Suppressor macrophage treated with lipopolysaccharide for 4 hours (primary cell): ENCODE measurements at places on chromosomes 4 and X.
A peak's percentile ranks its signal among the peaks of the same experiment; 100 is the strongest.

DNA sequence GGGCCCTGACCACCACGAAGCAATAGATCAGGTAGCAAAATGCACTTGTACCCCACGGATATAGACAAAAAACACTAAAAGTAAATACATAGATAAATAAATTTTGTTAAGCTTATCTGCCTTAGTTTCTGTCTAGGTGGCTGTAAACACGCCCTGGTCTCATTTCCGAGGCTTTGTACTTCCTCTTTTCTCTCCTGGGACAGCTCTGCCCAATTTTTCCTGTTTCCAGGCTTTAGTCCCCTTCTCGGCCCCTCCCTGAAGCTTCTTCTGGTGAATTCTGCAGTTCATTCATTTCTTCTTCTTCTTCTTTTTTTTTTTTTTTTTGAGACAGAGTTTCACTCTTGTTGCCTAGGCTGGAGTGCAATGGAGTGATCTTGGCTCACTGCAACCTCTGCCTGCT, 73.4 kb upstream of the STOX2 start:
- peak; percentile 55 for DNase-seq

- DNase-seq = no peak
Measured at GRCh38 chrX:52821079-52821760, 10.1 kb downstream of the XAGE5 start.

DNA sequence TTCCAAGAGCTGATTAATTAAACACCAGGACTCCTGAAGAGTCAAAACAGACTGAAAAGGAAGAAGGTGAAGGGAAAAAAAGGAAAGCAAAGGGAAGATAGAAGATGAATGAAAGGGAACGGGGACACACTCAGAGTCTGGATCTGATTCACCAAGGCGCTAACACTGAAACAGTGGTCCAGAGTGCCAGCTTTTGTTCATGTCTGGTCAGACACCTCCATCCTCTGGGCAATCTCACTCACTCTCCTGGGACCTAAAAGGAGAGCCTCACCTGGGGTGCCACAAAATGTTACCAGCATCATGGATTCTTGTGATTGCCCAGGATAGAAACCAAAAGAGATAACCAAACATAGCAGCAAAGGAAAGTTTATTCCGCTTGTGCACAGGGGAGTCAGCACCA, 120.3 kb upstream of the AFF2 start:
- peak; percentile 1 for DNase-seq

DNA sequence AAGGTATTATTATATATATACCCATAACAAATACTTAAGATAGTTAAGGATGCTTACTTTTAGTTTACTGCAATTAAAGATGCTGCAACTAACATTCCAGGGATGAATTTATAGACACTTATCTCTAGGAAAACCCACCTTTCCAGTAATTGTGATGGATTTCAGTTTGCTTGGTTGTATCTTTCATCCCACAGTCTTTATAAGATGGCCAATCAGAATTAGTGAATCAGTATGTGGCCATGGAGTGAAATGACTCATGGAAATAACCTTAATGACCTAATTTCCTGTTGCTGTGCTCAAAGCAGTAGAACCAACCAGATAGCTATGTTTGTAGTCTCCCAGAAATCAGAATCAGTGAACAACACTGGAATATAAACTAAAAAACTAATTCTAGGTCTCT, 26.4 kb downstream of the MOSPD2 start:
- peak; percentile 38 for DNase-seq

- no peak for DNase-seq
Measured at GRCh38 chrX:1502853-1503252, 34.1 kb downstream of the P2RY8 start.

GRCh38 chrX:21374163-21374993, at the start of gene CNKSR2:
Gene CNKSR2 (plus strand): TSS chrX:21374418. CDS start chrX:21374898, 480 bp downstream.
- DNase-seq = peak; percentile 5

GRCh38 chr4:87326460-87326859, 3.8 kb upstream of the HSD17B13 start:
- no peak for DNase-seq

DNA sequence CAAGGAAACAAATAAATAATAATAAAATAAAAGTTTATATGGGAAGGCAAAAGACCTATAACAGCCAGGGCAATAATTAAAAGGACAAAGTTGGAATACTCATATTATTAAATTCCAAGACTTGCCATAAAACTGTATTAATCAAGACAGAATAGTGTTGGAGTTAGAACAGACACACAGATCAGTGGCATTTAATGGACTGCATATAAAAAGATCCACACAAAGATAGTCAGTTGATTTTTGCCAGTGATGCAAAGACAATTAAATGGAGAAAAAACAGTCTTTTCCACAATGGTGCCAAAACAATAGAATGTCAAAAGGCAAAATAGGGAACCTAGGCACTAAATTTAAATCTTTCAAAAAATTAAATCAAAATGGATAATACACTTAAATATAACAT, 587.1 kb upstream of the GRIA3 start:
- DNase-seq = no peak

DNA sequence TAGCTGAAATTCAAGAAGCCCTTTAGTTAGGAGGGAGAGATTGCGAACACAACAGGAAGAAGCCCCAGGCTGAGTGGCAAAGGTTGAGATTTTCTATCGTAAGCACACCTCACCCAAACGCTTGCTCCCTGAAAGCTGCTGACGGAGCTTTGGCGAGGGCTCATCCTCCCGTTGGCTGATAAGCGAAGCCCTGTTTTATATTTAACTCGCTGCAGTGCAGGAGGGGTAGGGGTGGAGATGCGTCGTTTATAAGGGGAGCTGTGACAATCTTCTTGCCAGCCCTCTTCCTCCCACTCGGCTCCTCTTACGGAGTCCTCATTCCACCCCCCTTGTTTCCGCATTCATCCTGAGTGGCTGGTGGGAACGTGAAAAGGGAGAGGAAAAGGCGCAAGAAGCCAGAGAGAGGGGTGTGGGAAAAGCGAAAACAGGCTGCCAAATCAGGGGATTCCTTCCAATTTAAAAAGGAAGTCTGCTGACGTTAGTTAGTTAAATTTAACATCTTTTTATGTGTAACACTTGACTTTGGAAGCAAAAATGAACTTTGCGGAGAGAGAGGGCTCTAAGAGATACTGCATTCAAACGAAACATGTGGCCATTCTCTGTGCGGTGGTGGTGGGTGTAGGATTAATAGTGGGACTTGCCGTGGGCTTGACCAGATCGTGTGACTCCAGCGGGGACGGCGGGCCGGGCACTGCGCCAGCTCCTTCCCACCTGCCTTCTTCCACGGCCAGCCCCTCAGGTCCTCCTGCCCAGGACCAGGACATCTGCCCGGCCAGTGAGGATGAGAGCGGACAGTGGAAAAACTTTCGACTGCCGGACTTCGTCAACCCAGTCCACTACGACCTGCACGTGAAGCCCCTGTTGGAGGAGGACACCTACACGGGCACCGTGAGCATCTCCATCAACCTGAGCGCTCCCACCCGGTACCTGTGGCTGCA, at the start of gene ENPEP:
Gene ENPEP, plus strand, starts transcription at position 275 of the 938 bp plus-strand sequence. Its CDS starts 260 bp downstream, at position 535.
- no peak for DNase-seq

GRCh38 chrX:66046612-66047235, 6.8 kb upstream of the VSIG4 start:
- peak; percentile 81 for DNase-seq

GRCh38 chr4:189305500-189305899, 635.2 kb upstream of the FRG1 start:
- DNase-seq = no peak

DNA sequence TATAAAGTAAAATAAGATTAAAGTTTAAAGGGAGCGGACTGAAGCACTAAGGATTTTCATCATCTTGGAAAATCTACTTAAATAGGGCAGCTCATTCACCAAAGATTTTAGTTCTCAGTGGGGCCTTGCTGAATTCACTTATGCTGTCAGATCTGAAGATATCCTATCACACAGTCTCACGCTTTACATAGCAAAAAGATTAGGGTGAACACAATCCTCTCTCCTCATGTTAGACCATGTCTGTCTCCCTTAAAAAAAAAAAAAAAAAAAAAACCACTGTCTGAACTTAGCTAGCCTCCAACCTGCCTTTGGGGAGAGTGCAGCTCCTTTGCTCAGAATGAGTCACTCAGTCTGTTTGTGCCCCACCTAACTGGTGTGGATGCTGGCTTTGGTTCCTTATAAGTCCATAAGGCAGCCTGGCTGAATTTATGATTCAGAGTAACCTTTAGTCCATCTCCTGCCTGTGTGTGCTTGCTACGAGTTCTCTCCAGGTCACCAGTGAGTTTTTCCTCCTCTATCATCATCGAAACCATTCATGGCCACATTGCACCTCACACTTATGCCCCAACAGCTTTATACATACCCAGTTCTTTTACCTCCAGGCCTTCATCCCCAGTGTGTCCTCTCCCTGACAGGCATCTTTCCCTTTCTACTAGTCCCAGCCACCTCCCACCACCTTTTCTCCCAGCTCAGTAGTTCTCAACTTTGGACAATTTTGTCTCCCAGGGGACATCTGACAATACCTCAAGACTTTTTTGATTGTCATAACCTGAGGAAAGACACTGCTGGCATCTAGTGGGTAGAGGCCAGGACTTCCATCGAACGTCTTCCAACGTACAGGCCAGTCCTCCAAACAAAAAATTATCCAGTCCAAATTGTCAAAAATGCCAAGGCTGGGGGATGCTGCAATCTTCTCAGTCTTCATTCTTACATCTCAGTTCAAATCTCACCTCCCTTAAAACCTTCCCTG, 220.7 kb upstream of the EMCN start:
- no peak for DNase-seq

DNA sequence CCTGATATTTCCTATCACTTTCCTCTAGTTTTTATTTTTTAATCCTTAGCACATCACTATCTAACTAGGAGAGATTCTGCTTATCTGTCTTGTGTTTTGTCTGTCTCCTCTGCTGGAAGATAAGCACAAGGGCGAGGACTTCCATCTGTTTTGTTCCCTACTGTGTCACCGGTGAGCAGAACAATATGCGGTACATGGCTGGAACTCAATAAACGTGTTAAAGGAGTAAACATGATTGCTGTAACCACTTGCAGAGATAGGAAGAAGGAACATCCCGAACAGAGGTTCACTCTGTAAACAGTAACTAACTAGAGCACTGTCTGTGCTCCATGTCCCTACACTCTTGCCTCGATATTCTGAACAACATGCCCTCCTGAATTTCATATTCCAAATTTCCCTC, 5.2 kb downstream of the HS3ST1 start:
- no peak for DNase-seq

DNA sequence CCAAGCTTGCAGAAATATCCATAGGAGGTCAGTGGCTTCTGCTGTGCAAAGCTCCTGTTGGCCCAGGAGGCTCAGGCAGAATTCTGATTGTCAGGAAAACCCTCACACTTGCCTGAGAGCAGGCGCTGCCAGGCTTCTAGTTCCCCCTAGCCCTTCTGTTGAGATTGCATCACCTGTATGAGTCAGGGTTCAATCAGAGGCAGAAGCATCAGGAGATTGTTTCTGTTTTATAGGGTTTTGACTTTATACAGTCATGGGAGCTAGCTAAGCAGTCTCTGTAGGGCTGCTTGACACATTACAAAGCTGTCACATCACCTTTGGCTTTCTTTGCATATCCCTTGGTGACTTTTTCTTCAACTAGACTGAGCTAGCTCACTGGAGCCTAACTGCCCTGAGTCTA, 27.8 kb downstream of the DIPK2B start:
- DNase-seq = peak; percentile 67

DNA sequence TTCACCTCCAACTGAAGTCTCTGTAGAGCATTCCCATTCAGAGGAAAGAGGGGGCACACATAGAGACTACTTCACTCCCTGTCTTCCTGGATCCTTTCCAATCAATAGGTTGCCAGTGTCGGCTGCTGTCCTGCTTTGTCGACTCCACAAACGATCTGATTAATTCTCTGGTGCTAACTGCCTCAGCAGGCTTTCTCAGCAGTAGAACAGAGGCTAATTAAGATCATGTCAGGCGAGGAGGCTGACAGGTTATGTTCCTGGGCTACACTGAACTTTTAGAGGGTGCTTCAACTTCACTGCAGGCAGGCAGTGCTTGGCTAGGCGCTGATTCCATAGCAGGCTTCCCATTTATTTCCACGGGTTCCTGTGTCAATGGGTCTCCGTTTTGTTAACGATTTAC, 79.2 kb downstream of the GRIA3 start:
- DNase-seq = no peak

- no peak for DNase-seq
Measured at GRCh38 chr4:114875630-114876029, 237.8 kb downstream of the NDST4 start.

- DNase-seq = no peak
Measured at GRCh38 chrX:124534536-124534935, 188.2 kb downstream of the SH2D1A start.

- no peak for DNase-seq
Measured at GRCh38 chrX:38986586-38986985, 185.3 kb downstream of the MID1IP1 start.

- no peak for DNase-seq
Measured at GRCh38 chr4:128455480-128455879, 167.9 kb upstream of the PGRMC2 start.

GRCh38 chr4:142648378-142648777, 197.7 kb downstream of the INPP4B start:
- DNase-seq = no peak

- DNase-seq = no peak
Measured at GRCh38 chr4:84385203-84385602, 113.9 kb downstream of the NKX6-1 start.

- peak; percentile 98 for DNase-seq
Measured at GRCh38 chr4:1300466-1301455, 11.1 kb downstream of the MAEA start.

- no peak for DNase-seq
Measured at GRCh38 chr4:81021142-81021944, 9.2 kb upstream of the BMP3 start.

DNA sequence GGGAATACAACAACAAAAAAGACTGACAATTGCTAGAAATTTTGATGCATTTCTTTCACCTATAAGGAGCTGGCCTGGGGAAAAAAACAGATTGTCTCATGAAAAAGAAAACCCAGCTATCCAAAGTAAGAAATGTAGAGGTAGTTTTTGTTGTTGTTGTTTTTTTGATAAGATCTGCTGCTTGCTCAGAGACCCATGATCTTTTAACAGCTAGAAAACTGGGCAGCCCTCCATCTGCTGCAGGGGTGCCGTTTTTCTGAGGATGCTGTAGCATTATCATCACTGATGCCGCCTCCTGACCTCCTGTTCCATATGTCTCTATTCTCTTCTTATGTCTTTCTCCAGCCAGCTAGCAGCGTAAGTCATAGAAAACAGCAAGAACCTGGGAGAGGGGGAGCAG, 98.3 kb downstream of the BMPR1B start:
- DNase-seq = no peak

GRCh38 chr4:48205107-48205506, 64.5 kb downstream of the TEC start:
- DNase-seq = peak; percentile 41

- no peak for DNase-seq
Measured at GRCh38 chr4:109009909-109010308, 247.1 kb upstream of the ETNPPL start.

- no peak for DNase-seq
Measured at GRCh38 chr4:3471098-3471760, 8.1 kb downstream of the DOK7 start.

GRCh38 chr4:26192899-26193869, 127.6 kb upstream of the RBPJ start:
- no peak for DNase-seq

- DNase-seq = peak; percentile 79
Measured at GRCh38 chr4:109945056-109945455, 32.4 kb downstream of the EGF start.

- DNase-seq = peak; percentile 46
Measured at GRCh38 chrX:66020631-66021334, 19.1 kb downstream of the VSIG4 start.

GRCh38 chr4:140096483-140096861, 57.5 kb downstream of the MAML3 start:
- no peak for DNase-seq

GRCh38 chrX:77966361-77966760, 3.1 kb downstream of the PGAM4 start:
- DNase-seq = no peak
